ENCODE measurements at places on chromosomes 6 and 20.
A peak's percentile ranks its signal among the peaks of the same experiment; 100 is the strongest.

DNA sequence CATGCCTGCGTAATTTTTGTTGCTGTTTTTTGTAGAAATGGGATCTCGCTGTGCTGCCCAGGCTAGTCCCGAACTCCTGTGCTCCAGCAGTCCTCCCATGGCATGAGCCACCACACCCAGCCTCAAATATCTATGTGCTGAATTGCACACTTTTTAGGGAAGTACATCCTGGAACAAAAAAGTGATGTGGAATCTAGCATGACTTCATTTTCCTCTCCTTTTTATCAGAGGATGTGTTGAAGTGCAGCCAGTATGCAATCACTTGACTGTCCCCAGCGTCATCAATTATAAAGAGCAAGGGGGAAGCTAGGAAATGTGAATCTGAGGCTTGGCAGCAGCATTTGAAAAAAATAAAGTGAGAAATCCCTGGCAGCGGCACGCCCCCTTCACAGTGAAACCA is 6.4 kb upstream of the EXOC2 start:
- no peak for DNase-seq

DNA sequence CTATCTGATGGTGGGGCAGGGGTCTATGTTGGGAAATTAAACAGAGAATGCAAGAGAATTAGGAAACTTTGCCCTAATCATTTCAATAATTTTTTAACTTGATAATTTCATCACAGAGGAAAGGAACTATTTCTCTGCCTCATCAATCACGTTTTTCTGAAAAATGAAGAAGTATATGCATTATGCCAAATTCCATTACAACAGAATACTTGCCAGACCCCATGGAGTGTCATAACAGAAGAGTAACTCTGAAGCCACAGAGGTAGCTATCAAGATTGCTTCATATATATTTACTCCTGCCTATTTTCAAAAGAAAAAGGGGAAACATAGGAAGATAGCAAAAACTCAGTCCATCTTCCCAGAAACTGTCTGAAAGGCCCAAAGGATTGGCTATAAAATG is 5.7 kb upstream of the USP49 start:
- DNase-seq = no peak

DNA sequence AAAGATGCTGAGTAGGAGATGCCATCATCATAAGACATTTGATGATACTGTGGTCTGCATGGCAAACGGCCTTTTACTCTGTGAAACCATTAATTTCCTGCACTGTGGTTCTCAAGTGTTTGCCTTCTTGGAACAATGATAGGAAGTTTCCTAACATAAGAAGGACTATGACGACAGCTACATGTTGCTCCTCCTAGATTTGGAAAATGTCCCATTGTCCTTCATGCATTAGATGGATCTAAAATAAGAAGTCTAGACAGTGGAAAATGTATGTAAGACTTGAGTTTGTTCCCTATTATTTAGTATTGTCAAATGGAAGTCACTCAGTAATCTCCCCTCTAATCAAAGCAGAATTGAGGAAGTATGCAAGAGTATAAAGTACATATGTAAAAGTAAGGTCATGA is 98.5 kb upstream of the TMEM170B start:
- DNase-seq = no peak

DNA sequence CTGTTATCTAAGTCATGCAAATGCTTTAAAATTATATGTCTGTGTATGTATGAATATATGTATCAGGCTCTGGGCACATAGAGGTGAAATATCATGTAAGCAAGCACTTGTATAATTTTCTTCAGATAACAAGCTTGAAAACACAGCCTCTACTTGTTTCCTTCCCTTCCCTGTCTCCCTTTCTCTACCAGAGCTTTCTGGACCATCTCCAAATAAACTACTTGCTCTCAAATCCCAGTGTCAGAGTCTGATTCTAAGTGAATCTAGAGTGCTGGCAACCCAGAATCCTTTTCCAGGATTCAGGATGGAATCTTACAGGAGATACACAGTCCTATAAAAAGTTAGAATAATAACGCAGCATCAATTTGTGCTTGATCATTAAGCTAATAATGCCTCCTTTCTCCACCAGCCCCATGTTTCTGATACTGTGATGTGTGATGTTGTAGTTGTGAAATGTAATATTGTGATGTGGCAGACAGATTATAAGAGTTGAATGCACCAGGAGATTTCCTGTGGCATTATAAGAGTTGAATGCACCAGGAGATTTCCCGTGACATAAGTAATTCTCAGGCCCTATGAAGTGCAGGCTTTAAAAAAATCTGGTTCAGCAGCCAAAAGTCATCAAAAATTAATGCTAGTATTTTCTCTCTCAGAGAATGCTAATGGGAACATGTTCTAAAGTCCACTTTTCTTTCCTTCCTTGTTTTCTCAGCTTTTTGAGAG is 89.6 kb downstream of the PCSK2 start:
- no peak for DNase-seq

GRCh38 chr20:61932711-61933480 is 132.8 kb downstream of the TAF4 start:
- DNase-seq = no peak

DNA sequence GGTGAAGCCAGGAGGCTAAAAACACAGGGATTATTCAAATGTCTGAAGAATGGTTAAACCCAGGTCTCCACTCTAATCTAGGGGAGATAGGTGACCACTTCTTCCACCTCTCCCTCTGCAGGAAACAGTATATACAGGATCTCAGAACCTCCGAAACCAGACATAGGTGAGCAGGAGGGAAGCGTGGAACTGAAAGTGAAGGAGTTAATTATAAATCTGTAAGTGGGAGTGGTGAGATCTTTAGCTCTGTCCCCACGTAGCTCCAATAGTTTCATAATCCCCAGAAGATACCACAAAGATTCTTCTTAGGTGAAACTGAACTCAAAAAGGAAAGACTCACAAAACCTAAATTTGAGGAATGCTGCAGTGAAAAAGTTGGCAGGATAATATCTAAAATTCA is 76.8 kb downstream of the THEMIS start:
- DNase-seq = no peak

DNA sequence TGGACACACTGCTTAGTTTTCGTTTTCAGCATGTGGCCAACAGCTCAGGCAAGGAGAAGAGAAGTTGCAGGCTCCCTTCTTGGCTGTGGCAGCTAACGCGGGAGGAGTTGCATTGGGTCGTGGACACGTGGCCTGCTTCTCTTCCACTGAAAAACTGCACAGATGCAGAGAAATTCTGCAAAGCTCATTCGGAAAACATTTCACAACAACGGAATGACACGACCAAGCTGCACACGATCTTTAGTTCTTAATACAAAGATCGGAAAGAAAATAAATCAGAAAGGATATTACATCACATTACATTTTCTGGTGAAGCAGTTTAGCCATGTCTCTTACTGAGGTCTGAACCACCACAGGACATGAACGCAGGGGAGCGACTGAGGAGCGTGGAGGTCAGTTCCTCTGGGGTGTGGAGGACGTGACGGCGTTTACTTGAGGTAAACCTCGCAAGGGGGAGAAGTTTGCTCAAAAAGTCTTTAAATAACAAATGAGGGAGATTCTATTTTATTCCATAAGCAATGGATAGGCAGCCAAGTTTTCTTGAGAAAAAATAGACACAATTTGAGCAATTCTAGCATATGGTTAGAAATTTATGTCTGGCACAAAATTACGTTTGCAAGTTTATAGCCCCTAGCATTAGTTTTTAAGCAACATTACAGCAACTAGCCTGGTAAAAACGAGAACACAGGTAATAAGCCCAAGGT is 178.3 kb downstream of the THBS2 start:
- DNase-seq = peak; percentile 79

Data from smooth muscle cell of the brain vasculature (primary cell).